ENCODE measurements at places on chromosomes 6 and 20.

DNA sequence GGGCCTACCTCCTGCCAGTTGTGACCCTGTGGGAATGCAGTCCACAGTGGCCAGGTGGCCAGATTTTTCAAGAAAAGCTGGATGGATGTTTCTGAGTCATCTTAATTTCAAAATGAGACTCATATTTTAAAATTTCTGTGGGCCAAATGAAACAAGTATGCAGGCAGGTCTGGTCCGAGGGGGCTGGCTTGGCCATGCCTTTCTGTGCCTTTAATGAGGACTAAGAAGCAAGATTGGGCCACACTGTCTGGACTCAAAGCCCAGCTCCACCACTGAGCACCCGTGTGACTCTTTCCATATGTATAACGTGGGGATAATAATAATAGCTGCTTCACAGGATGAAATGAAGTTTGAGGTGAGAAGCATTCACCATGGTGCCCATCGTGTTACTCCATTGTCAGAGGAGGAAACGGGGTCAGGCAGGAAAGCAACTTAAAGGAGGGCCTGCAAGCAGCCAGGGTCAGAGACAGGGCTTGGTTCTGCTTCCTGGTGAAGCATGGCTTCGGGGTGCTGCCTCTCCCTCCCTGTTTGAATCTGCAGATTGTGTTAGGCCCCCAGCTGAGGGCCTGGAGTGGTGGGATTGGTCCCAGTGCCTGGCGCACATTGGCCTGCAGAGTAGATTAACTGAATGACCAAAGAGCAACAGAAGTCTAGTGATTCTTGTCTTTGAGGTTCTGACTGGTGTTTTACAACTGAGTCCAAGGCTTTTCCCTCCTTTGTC lies 3.8 kb downstream of the SOX12 start:
- DNase-seq: no peak

- no peak for DNase-seq
Measured at GRCh38 chr6:44809258-44809657, 421.8 kb downstream of the CDC5L start.

- DNase-seq: peak; percentile 84
Measured at GRCh38 chr20:50663095-50663821, 28.1 kb downstream of the RIPOR3 start.

DNA sequence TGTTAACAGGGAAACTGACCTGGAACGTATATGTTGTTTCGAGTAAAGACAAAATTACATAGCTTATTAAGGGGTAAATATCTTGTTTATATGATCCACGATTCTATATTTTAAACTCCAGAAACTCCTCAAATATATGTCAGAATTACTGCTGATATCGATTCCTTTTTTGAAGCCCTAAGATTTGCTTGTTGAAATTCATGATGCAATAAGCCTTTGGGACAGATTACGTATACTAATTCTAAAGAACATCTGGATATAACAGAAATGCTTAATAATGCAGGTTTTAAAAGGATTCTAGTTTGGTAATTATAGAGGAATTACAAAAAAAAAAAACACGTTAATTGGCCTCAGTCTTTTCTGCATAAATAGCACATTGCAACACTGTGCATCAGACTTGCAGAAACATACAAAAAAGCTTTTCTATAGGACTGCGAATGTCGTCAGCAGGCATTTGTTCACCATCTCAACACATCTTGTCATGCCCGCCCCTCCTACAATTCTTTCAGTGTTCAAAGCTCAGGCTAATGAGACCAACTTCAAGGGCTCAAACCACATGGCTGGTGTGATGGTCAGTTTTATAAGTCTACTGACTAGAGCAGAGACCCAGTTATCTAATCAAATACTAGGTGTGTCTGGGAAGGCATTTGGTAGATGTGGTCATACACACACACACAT lies 74.9 kb downstream of the AGPAT4 start:
- DNase-seq: no peak

DNA sequence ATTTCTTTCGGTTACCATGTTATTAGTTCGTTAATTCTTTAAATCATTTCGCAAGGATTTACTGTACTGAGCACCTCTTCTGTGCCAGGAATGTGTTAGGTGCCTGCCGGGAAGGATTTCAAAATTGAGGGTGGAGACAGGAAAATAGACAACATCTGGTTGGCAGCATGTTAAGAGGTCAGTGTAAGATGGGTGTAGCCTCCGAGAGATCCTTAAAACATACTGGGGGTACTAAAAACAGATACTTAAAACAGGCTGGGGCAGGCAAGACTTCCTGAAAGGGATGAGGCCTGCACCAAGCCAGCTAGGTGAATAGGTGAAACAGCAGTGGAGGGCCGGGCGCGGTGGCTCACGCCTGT lies 178.0 kb upstream of the SGK1 start:
- no peak for DNase-seq

GRCh38 chr6:42402184-42402583 lies 49.5 kb downstream of the TRERF1 start:
- DNase-seq: no peak

- no peak for DNase-seq
Measured at GRCh38 chr20:9500121-9500520, 14.3 kb upstream of the LAMP5 start.

Measured in T47D (cell line).